ENCODE measurements at places on chromosomes 5 and 9.
A peak's percentile ranks its signal among the peaks of the same experiment; 100 is the strongest.

DNA sequence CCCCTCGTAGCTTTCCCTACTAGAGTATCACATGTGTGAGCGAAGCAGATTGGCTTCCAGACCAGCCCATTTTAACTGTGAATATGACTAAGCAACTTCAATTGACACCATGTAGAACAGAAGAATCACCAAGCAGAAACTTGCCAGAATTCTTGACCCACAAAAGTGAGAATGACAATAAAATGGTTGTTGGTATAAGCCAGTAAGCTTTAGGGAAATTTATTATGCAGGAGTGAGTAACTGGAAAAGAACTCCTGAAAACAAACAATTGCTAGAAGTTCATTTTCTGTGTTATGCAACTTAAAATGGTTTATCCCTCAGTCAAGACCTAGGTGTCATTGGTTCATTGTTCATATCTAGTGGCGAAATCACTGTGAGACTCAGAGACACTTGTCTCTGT lies 303.1 kb downstream of the DMRT2 start:
- no peak for DNase-seq

GRCh38 chr9:124771867-124772679 lies 962 bp upstream of the NR6A1 start:
- DNase-seq: peak; percentile 70

DNA sequence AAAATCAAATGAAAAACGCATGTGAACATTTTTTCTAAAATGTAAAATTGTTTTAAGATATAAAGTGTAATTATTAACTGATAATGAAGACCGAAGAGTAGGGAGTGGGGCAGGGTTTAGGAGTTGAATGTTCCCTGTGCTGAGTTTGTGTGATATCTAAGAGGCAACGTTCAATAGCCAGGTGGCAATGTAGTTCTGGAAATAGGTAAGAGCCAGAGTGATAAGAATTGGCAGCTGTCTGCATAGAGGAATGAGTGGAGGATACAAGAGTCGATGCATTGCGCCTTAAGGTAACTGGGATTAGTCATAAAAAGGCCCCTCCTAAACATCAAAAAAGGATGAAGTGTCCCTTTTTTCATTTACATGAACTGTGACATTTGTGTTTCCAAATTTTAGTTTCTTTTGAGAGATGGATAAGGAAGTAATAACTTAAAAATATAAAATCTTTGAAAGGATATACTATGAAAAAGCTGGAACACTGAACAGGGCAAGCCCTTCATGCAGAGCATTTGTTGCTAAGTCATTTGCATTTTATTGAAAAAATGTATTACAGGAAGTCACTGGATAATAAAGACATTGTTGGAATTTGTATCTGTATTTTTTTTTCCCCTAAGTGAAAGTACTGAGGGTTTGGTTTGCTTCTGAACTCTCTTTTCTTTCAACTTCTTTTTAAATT lies 659.3 kb downstream of the ACTL7B start:
- no peak for DNase-seq

DNA sequence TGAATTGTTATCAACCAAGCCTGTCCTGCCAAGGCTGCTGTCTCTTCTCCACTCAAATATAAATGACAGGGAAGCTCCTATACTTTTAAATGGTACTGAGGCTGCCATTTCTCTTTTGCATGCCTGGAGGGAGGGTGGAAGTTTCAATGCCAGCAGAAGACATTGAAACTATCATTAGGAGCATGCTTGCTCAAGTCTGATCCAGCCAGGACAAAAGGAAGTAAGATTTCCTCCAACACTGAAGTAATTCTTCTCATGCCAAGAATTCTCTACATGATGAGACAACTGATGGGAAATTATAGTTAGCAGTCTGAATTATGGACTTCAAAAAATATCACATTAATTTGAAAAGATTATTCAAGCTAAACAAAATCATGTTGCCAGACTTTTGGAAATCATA lies 5.4 kb downstream of the SPINK6 start:
- no peak for DNase-seq

DNA sequence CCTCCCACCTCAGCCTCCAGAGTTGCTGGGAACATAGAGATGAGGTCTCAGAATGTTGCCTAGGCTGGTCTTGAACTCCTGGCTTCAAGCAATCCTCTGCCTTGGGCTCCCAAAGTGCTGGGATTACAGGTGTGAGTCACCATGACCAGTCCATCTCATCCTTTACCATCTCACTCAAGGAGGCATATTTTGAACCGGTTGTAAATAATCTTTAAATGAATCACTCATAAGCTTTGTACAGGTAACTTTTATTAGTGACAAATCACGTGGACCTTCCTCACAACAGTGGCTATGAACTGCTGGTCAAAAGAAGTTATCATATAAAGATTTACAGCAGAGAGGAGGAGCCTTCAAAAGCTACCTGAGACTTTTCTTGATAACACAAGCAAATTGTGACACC lies 70.7 kb downstream of the RFK start:
- DNase-seq: no peak

DNA sequence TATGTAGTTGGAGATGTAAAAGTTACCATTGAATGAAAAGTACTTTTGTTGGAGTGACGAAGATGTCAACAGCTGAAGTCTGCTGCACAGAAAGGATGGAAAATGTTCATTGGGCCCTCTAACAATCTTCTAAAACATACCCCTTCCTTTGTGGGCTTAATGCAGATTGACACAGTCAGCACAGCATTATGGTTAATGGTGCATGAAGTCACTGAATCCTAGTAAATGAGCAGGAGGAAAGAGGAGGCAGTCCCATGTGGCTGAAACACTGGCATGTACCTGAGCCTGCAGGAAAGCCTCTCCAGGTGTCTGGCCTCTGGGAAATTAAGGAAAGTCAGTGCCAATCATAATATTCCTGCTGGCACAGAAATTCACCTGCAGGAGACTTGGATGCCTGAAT lies 153.8 kb downstream of the ARL15 start:
- no peak for DNase-seq

GRCh38 chr5:119405419-119405818 lies 46.9 kb upstream of the HSD17B4 start:
- peak; percentile 63 for DNase-seq

- no peak for DNase-seq
These were observed 99.4 kb upstream of the MVB12B start for GRCh38 chr9:126226991-126227936.

DNA sequence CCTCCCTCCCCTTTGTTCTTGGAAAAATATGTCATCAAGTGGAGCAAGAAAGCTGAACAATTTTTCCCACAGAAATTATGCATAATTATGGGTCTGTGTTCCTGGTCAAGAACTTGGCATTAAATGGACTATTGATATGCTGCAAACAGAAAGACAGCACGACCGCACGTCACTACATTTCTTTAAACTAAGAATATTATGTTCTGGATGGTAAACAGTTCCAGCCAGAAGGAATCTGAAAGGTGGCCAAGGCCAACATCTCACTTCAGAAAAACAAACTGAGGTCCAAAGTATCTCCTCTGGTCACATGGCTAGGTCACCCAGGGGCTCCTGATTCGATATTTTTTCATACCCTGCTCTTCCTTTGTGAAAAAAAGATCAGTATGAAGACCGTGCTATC lies 173.3 kb upstream of the GAS1 start:
- DNase-seq: no peak

- no peak for DNase-seq
These were observed 329.0 kb downstream of the PARP8 start for GRCh38 chr5:50995285-50995942.

GRCh38 chr5:90221951-90222350 lies 187.6 kb downstream of the CETN3 start:
- DNase-seq: no peak

DNA sequence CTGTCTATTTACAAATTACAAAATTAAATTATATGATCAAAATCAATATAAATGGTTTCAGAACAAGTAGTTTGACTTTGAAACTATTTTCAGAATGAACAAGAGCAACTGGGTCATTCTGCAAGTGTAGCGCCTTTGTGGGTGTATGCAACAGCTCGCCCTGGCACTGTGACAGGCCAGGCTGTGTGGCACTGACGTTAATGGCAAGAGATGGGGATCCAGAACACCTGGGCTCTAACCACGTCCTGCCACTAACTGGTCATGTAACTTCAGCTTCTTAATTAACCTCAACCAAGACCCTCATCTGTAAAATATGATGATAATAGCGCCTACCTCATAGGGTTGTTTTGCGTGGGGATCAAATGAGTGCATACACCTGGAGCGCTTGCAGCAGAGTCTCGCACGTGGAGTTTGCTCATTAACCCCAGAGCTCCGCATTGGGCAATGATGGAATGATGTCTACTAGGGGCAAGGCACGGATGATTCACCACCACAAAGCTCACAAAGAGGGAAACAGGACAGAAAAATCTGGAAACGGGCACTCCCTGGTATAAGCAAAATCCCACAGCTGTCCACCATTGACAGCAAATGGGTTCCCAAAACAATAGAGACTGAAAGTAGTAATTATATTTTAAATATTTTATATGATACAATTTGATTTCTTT lies 639.4 kb downstream of the SEMA5A start:
- no peak for DNase-seq

- no peak for DNase-seq
These were observed 473.1 kb downstream of the DIRAS2 start for GRCh38 chr9:90169490-90169889.

GRCh38 chr9:36163786-36164170 lies 5.4 kb upstream of the CCIN start:
- DNase-seq: no peak

DNA sequence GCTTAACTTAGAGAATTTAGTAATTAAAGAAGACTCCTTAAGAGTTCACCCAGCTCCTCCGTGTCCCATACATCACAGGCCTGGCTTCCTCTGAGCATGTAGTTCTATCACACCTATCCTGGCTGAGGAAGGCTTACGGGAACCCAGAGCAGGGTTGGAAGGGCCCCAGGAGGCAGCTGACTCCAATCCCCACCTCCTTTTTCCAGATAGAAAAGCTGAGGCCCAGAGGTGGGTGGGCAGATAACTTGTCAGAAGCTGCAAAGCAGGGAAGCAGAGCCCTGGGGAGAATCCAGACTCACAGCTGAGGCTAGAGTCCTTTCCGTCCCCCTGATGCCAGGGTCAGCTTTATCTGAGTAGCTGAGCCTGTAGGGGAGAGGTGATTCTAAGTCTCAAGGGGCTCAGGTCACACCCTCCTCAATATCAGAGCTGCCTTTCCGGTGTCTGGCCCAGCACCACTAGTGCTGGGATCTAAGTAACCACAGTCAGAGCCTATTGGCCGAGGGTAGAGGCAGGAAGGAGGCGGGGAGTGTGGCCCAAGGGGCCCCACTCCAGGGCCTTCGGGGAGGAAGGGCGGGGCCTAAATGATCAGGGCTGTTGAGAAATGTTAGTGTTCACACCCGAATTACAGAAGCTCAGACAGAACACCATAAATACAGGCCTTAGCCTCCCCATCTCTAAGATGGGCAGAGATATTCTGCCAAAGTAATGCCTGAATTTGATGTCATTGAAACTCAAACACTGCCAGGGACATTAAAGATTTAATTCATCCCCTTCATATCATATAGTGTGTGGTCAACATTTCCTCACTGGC lies 9.9 kb downstream of the CCDC69 start:
- peak; percentile 99 for DNase-seq

DNA sequence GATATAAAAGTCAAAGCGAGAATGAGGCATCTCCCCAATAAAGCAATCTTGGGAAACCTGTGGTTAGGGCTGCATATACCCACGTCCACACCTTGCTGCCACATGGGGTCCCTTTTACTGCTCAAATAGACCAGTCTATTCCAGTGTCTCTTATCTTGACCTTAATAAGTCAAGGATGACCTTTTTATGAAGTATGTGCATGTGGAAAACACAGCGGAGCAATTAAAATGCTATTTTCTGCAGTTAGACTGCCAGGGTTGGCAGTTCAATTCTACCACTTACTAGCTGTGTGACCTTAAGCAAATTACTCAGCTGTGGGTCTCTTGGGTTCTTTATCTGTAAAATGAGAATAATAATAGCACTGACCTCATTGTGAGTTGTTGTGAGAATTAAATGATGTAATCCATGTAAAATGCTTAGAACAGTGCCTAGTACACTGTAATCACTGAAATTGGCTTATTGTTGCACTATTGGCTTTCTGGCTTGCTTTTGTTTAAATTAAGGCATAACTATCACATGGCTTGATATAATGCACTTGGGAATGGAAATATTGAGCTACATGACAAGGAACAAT lies 67.8 kb upstream of the HSPB3 start:
- no peak for DNase-seq

- peak; percentile 61 for DNase-seq
These were observed 95.0 kb downstream of the DROSHA start for GRCh38 chr5:31436851-31437250.

GRCh38 chr5:112083623-112084022 lies 326.6 kb upstream of the NREP start:
- no peak for DNase-seq

DNA sequence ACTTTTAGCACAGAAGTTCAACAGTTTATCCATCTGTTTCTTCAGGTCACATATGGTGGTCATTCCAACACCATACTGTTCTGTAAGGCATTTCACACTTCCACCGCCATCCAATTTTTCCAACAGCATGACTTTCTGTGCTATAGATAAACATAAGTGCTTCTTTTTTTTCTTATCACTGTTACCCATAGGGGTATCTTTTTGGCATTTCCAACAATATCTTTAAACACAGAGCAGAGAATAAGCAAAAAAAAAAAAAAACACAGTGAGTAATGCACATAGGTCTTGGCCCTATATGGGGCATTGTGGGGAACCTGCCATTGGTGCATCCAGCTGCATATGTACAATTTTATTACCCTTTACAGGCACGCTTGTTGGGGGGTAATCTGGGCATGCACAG lies 12.2 kb upstream of the ZNF367 start:
- DNase-seq: peak; percentile 47

GRCh38 chr5:27788184-27788583 lies 749.8 kb upstream of the CDH9 start:
- no peak for DNase-seq

- no peak for DNase-seq
These were observed 1023.1 kb upstream of the DMAC1 start for GRCh38 chr9:8822667-8823025.

DNA sequence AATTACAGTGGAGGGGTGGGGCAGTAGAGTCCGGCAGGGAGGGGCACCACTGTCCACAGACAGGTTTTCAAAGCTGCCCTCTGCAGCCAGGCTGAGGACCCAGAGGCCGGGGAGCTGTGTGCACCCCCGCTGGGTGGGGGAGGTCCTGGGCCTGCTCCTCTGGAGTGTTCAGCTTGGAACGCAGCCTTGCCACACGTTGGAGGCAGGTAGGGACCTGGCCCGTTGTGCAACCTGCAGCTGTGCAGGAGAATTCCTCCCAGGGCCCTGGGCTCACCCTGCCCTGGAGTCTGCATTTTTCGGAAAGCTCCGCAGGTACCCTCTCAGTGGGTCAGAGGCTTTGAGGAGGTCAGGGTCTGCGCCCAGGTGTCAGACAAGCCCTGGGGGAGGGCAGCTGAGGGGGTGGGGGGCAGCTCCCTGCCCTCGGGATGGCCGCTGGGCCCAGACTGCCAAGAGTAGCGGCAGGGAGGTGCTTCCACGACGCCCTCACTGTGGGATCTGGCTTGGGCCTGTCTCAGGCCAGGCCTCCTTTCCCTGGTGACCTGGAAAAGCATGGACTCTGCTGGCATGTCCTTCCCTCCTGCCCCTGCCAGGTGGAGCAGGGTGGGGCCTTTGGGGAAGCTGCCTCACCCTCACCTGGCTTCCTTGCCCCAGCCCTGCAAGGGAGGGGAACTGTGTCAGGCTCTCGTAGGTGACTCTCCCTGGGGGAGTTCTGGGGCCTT lies 29.5 kb downstream of the RXRA start:
- no peak for DNase-seq

All from hematopoietic multipotent progenitor cell treated with erythropoietin and hydrocortisone succinate and interleukin-3 and kit ligand, for 4 days (in vitro differentiated cells).